ENCODE measurements at places on chromosomes 2 and 18. TPM values are rescaled to one million over a fixed set of nuclear protein-coding genes. Genes with fewer than 3 reads are reported as not detected.

GRCh38 chr2:168686452-168687191, 115.8 kb upstream of the NOSTRIN start:
- no peak for DNase-seq

GRCh38 chr18:61398961-61399705, 65.9 kb downstream of the CDH20 start:
- DNase-seq = no peak

EPHA4 gene
- 31.9 TPM for total RNA-seq

CBLN2 gene
- total RNA-seq = 0.26 TPM

DNA sequence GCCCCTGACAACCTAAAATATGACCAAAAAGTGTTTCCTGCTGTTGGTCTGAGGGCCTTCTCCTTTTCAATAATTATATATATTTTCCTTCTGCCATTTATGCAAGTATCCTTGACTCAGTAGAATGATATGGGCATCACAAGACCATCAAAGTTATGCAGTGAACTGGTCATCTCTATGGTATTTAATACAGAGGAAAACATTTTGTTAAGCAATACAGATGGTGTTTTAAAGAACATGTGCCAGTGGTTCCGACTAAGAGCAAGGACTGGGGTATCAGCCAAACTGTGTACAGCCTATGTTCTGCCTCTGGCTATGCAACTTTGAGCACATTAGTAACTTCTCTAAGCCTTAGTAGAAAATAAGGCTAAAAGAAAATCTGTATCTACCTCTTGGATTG, 179.0 kb downstream of the TRABD2A start:
- DNase-seq = no peak

TCF23 gene
- not detected for total RNA-seq

DNA sequence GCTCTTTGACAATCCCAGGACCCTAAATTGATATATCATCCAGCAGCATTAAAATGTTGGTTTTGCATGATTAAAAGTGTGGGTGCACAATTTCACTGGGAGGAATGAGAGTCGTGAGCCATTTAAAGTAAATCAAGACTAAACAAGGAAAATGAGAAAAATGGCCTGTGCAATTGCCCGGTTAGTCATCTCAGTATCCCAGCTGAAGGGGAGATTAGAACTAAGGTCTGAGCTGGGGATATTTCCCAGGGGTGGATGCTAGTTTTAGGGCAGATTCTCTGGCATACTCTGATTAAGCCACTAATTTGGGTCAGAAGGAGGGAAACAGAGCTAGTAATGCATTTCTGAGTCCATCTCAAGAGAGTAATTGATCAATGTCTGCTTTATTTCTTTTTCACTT, 177.2 kb downstream of the EN1 start:
- DNase-seq = no peak

- no peak for DNase-seq
Measured at GRCh38 chr18:13616041-13616440, 110.3 kb downstream of the FAM210A start.

- no peak for DNase-seq
Measured at GRCh38 chr2:56108806-56109205, 75.0 kb upstream of the CCDC85A start.

GRCh38 chr2:154158101-154158500, 286.4 kb downstream of the GALNT13 start:
- DNase-seq = no peak

SPDYA gene
- 1.5 TPM for total RNA-seq

Data from upper lobe of right lung (tissue), 1 donor.